Gastrocnemius medialis (tissue), 4 donors: ENCODE measurements at places on chromosomes 7 and 10. TPM values are rescaled to one million over a fixed set of nuclear protein-coding genes. Genes with fewer than 3 reads are reported as not detected.

DNA sequence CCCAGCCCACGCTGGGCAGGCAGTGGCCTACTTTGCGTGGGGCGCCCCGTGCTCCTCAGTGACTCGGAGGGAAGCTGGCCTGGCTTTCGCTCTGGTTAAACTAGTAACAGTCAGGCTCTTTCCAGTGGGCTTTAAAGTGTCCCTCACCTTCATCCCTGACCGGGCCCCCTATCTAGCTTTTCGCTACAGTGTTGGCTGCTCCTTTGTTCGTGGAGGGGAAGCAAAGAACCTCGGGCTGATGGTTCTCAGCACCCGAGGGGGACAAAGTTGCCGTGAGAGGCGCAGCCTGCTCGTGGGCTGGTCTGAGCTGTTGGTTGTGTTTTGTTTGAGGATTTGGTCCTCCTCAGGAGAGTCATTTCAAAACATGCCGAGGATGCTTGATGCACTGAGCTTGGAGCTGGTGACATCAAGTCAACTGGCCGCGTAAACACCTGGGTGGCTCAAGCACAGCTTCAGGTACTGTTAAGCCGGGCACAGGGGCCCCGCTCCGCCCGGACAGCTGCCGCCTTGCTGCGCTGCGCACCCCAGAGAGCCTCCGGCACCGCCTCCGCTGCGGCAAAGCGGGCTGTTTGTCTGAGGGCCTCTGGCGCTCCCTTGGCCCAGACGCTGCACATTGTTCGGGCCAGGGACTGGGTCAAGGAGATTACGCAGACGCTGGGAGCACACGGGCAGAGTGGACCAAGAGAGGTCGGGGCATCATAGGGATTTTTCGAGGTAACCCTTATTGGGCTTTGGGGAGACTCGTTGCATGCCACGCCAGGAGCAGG lies 1.6 kb downstream of the DLX6 start:
- peaks cover 97% of the 10 kb centered on the region for H3K27me3 ChIP-seq
- H3K4me1 ChIP-seq: peaks cover 9% of the 10 kb centered on the region
- no peaks in the 10 kb centered on the region for H3K36me3 ChIP-seq
- H3K4me3 ChIP-seq: peak overlapping the region; percentile 22

FAM237B gene
- not detected for total RNA-seq

DNA sequence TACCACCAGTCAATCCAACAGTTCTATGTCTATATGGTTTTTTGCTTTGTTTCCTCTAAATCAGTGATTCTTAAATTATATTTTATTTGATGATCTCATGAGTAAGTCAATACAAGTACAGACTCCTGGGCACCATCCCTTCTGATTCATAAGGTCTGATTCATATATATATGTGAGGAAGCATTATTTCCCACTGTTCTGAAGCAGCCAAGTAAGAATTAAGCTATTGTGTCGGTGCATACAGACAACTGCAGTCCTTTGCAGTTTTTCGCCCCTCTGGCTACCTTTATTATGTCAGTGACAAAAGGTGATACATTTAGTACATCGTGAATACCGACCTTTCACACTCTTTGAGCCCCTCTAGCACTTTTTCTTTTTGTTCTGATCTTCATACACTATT lies 1079.6 kb upstream of the C7orf33 start:
- H3K27ac ChIP-seq: no peak overlapping the region
- no peaks in the 10 kb centered on the region for H3K27me3 ChIP-seq
- DNase-seq: no peak
- no peak overlapping the region for H3K4me3 ChIP-seq
- no peaks in the 10 kb centered on the region for H3K4me1 ChIP-seq
- no peaks in the 10 kb centered on the region for H3K36me3 ChIP-seq

DNA sequence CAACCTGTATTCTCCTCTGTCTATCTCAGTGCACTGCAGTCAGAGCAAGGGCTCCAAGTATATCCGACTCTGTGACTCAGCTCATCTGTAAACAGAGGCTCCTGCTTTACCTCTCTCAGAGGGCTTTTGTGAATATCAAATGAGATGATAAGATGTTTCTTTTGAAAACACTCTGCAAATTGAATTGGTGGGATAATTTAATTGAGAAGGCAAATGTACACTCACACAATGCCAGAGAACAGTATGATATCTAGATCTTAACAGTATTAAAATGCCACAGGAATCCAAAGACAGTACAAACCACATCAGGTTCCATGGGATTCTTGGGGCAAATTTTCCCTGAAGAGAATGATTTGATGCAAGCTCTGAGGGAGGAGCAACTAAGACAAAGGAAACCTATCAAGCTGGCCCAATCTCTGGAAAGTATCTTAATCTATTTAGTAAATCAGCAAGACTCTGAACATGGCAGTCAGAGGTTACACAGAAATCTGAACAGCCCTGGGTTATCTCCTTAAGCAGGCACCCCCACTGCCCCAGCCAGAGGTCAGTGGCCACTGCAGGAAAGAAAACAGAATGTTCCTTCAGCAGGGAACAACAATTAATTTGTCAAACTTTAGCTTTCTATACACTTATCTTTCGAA lies 45.9 kb downstream of the DOCK4 start:
- no peaks in the 10 kb centered on the region for H3K36me3 ChIP-seq
- peak overlapping the region; percentile 8 for H3K27ac ChIP-seq
- H3K4me1 ChIP-seq: peaks cover 55% of the 10 kb centered on the region

URGCP gene
- total RNA-seq: 40.0 TPM

DNA sequence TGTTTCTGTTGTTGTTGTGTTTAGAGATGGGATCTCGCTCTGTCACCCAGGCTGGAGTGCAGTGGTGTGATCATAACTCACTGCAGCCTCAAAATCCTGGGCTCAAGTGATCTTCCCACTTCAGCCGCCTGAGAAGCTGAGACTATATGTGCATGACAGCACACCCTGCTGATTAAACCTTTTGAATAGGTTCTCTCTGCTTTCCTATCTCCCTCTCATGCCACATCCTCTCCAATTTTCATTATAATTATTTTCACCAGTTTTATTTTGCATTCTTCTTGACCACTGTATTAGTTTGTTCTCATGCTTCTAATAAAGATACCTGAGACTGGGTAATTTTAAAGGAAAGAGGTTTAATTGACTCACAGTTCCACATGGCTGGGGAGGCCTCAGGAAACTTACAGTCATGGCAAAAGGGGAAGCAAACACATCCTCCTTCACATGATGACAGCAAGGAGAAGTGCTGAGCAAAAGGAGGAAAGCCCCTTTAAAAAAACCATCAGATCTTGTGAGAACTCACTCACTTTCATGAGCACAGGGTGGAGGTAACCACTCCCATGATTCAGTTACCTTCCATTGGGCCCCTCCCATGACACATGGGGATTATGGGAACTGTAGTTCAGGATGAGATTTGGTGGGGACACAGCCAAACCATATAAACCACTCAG lies 12.9 kb downstream of the AGK start:
- H3K36me3 ChIP-seq: peaks cover 3% of the 10 kb centered on the region
- no peak for DNase-seq
- no peaks in the 10 kb centered on the region for H3K27me3 ChIP-seq
- H3K4me3 ChIP-seq: no peak overlapping the region
- H3K4me1 ChIP-seq: peaks cover 3% of the 10 kb centered on the region

GRCh38 chr7:15723841-15724240 lies 37.4 kb upstream of the MEOX2 start:
- no peak for DNase-seq
- H3K4me3 ChIP-seq: no peak overlapping the region
- H3K4me1 ChIP-seq: peaks cover 3% of the 10 kb centered on the region
- H3K27me3 ChIP-seq: no peaks in the 10 kb centered on the region

GRCh38 chr7:23335621-23336020 lies 36.5 kb downstream of the MALSU1 start:
- no peaks in the 10 kb centered on the region for H3K36me3 ChIP-seq
- H3K4me1 ChIP-seq: peaks cover 8% of the 10 kb centered on the region
- H3K27me3 ChIP-seq: no peaks in the 10 kb centered on the region
- H3K27ac ChIP-seq: no peak overlapping the region
- no peak for DNase-seq
